B cell (primary cell): ENCODE measurements at places on chromosomes 16 and 17.

DNA sequence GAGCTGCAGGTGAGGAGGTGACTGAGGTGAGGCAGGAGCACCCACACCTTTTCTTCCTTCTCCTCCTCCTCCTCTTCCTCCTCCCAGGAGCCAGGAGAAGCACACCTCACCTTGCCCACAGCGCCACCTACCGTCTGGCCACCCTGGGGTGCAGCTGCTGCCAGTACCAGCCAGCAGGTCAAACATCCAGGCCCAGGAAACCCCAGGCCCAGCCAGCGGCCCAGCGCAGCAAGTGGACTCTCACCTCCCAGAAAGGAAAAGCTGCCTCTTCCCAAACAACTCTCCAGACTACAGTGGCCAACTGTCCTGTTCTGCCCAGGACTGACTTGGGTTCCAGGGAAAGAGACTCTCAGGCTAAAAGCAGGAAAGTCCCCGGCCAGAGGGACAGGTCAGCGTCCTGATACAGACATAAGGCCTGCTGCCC lies 22.7 kb downstream of the PEMT start:
- peak; percentile 30 for DNase-seq

- no peak for DNase-seq
Measured at GRCh38 chr17:50209472-50210239, 8.2 kb upstream of the COL1A1 start.

DNA sequence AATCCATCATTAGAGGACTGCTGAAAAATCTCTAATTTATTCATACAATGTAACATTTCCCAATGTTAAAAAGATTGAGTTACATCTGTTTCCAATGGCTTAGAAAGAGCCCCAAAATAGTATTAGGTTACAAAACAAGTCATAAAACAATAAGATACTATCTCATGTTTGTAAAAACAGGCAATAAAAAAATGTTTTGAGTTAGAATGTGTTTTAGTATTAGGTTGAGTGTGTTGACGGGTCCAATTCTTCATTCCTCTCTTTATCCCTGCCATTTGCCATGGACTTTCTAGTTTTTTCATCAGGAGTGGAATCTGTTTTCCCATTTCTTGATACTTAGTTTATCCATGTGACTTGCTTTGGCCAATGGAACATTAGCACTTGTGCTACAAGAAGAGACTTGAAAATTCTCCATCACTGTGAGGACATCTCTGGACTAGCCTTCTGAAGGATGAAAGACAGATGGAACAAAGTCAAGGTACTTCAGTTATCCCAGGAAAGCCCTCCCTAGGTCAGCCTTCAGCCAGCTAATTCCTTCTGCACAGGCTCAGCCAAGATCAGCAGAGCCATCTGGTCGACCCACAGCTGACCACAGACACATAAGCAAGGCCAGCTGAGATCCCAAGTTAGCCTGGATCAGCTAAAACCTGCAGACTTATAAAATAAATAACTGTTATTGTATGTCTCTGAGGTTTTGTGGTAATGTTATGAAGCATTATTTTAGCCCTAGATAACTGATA lies 83.3 kb downstream of the HS3ST3A1 start:
- DNase-seq: no peak

GRCh38 chr17:15175356-15175755 lies 89.8 kb downstream of the PMP22 start:
- DNase-seq: no peak

- no peak for DNase-seq
Measured at GRCh38 chr16:2692948-2693651, 10.8 kb downstream of the KCTD5 start.

DNA sequence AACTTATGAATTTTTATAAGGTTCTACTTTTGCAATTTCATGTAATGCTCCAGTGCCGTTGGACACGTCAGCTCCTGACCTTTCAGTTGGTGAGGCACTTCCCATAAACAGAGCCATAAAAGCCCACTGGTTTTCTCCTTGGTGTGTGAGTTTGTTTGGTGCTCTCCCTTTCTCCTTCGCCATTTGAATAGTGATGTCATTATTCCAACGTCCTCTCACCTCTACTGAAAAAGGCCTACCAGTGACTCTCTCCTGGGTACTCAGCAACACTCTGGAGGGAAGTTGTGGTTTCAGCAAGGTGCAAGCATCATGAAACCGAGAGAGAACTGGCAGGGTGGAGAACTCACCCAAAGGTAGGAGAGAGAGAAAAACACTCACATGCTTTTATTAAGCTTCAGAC lies 29.6 kb upstream of the HNF1B start:
- peak; percentile 79 for DNase-seq

- DNase-seq: no peak
Measured at GRCh38 chr16:10987361-10988163, 43.2 kb downstream of the CLEC16A start.

- DNase-seq: no peak
Measured at GRCh38 chr16:89423681-89424260, 66.6 kb downstream of the ANKRD11 start.

GRCh38 chr17:78391843-78392242 lies 13.4 kb downstream of the PGS1 start:
- no peak for DNase-seq
